ENCODE measurements at places on chromosomes 6 and 20.
A peak's percentile ranks its signal among the peaks of the same experiment; 100 is the strongest.

GRCh38 chr6:21900730-21901129 is 307.2 kb downstream of the SOX4 start:
- DNase-seq, result no peak

- DNase-seq, result no peak
Observed at GRCh38 chr6:137913996-137914529, 47.0 kb downstream of the TNFAIP3 start.

- DNase-seq, result no peak
Observed at GRCh38 chr20:29873946-29874345, 1383.5 kb upstream of the DEFB115 start.

- no peak for DNase-seq
Observed at GRCh38 chr6:9543649-9544048, 871.2 kb downstream of the TFAP2A start.

DNA sequence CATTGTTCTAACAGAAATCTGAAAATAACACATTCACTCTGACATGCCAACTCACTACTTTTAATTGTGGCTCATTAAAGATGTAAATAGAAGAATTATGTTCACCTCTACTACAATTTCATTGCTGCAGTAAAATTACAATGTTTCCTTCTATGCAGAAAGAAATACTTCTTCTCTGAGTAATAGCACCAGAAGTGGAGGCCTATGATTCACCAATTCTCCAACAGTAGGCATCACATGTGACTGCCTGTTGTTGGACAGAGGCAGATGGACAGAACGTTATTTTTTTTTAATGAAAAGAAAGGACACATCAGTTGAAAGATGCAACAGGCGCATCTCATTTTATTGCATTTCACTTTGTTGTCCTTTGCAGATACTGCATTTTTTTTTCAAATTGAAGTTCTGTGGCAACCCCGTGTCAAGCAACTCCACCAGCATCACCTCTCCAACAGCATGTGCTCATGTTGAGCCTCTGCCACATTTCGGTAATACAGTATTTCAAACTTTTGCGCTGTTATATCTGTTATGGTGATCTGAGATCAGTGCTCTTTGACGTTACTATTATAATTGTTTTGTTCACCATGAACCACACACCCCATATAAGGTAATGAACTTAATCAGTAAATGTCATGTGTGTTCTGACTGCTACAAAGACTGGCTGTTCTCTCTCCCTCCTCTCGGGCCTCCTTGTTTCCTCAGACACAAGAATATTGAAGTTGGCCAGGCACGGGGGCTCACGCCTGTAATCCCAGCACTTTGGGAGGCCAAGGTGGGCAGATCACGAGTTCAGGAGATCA is 121.4 kb downstream of the ATXN1 start:
- peak; percentile 71 for DNase-seq

GRCh38 chr20:36162272-36162966 is 7.9 kb downstream of the EPB41L1 start:
- no peak for DNase-seq

DNA sequence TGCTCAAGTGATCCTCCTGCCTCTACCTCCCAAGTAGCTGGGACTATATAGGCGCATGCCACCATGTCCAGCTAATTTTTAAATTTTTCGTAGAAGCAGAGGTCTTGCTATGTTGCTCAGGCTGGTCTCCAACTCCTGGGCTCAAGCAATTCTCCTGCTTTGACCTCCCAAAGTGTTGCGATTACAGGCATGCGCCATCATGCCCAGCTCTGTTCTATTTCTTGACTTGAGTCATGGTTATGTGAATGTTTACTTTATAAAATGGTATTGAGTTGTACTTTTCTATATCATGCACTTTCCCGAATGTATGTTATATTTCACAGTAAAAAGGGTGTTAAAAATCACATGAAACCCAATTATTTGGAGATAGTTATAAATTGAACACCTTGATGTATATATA is 17.3 kb upstream of the ATXN1 start:
- no peak for DNase-seq

GRCh38 chr6:80363501-80364122 is 257.1 kb downstream of the BCKDHB start:
- DNase-seq, result no peak

DNA sequence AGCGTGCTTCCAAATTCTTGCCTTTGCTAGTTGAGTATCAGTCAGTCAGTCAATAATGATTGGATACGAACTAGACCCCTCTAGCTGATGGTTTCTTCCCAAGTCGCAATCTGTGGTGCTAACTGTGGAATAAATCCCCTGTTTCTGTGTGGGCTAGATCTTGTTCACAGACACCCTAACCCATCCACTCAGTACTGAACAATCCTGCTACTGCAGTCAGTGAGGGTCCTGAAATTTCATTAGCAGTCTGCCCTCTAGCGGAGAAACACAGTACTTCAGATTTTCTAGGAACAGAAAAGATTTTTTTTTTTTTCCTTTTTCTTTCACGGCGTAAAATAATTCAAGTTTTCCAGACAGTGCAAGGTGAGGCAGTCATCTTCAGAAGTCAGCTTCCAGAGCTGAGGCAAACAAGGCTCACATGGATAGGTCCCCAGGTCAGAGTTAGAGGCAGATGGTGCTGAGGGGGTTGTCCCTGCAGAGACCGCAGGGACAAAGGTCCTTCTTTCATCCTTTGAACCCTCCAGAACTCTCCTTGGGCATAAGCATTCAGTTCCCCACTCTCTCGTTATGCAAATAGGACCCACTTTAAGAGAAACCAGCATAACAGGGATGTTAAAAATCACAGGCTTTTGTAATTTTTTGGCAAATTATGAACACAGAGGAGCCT is 119.6 kb downstream of the SCML4 start:
- no peak for DNase-seq

- no peak for DNase-seq
Observed at GRCh38 chr6:36676141-36677058, 2.1 kb upstream of the CDKN1A start.

DNA sequence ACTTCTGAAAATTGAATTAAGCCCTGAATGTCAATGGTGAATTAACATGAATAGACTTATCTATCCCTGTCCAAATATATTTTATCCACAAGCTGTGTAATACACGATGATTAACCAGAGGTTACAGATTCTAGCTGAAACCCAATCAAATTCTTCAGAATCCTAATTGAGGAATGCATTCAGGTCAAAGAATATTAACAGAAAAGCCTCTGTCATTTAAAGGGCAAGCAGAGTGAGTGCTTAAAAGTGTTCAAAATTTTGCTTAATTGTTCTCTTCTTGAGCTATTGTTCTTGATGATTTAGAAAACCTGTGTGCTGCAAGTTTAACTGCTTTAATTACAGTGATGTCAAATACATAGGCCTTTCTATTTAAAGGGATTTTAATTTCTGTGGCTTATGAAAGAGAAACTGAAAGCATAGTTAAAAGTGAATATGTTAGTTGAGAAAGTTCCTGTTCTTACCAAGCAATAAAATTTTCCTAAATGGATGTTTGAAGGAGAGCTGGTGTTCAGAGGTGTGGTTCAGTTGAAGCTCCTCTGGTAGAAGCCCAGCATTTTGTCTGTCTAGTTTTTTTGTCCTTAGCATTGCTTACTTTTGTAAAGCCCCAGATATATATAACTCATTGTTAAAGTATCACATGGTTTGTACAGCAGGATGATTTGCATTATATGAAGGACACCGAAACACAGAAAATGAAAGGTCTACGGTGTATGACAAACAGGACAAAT is 466.3 kb upstream of the PLCB4 start:
- no peak for DNase-seq

DNA sequence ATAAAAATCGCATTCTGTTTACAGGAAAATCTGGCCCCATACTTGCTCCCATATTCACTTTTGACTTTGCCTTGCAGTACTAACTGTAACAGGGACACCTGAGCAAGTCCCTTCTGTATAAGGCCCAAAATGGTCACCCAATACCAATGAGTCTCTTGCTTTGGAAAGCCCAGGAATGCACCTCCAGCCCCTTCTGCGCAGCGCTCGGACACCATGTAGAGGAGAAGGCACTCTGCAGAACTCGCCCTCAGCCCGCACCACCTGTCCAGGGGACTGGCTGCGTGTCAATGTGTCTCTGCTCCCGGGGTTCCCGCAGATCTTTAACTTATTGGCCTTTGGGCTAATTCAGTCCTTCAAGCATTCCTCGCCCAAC is 746 bp upstream of the PRND start:
- no peak for DNase-seq

GRCh38 chr6:81054036-81054435 is 698.4 kb downstream of the TENT5A start:
- DNase-seq, result no peak

Measured in epithelial cell of proximal tubule (primary cell).